Adrenal gland (tissue), 19 donors: ENCODE measurements at places on chromosomes 12 and 14. TPM values are rescaled to one million over a fixed set of nuclear protein-coding genes. Genes with fewer than 3 reads are reported as not detected.

CLEC14A gene
- 17.8 TPM for total RNA-seq

SPTB gene
- total RNA-seq = 2.1 TPM

GRCh38 chr12:113247123-113248050 is 26.1 kb downstream of the TPCN1 start:
- H3K36me3 ChIP-seq = peaks cover 25% of the 10 kb centered on the region
- peaks cover 54% of the 10 kb centered on the region for H3K4me1 ChIP-seq
- H3K27me3 ChIP-seq = no peaks in the 10 kb centered on the region
- DNase-seq = no peak
- H3K27ac ChIP-seq = peak overlapping the region; percentile 95

- H3K27ac ChIP-seq = no peak overlapping the region
- peaks cover 5% of the 10 kb centered on the region for H3K4me1 ChIP-seq
- DNase-seq = peak; percentile 20
- no peak overlapping the region for H3K4me3 ChIP-seq
Observed at GRCh38 chr12:70043490-70044138, 199.6 kb upstream of the CNOT2 start.

DNA sequence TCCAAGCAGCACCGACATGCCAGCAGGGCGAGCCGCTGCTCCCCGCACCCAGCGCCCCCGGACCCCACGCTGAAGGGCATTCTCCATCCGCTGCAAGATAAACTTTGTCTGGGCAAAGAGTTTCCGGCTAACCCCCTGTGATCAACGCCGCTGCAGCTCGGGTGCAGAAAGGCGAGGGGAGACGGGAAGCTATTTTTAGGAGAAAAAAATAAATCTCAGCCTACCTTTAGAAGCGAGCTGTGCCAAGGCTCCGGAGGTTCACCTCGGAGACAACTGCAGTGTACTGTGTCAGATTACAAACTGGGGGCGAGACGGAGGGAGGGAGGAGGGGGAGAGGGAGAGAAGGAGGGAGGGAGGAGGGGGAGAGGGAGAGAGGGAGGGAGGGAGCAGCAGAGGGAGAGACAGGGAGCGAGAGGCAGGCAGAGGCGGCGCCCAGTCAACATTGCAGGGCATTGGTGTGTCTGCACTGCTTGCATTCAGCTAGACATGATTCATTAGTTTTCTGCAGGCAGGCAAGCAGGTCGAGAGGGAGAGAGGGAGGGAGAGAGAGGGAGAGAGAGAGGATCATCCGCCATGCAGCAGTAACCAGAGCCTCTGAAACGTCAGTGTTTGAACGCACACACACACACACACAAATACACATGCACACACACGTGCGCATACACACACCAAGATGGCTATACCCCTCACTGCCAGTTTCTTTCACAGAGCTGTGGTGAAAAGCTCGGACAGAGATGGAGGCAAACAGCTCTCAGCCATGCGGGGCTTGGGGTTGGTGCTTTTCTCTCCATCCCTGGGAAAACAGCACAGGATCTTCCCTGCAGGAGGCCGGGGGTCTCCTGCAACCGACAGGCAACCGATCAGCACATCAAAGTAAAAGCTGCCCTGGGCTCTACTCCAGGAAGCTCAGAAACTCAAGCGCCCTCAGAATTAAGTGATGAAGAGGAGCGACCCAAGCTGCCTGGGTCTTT is at the start of gene RIMBP2:
Gene RIMBP2 (minus strand): TSS at position 302 of the 971 bp plus-strand sequence. CDS start 237,286 bp downstream, outside the sequence.
- H3K36me3 ChIP-seq = no peaks in the 10 kb centered on the region
- no peak within 1 kb of the TSS for H3K27ac ChIP-seq
- no peak within 1 kb of the TSS for H3K4me3 ChIP-seq
- peaks cover 15% of the 10 kb centered on the region for H3K27me3 ChIP-seq
- DNase-seq = no peak
- no peaks in the 10 kb centered on the region for H3K4me1 ChIP-seq

- H3K36me3 ChIP-seq = no peaks in the 10 kb centered on the region
- H3K4me1 ChIP-seq = peaks cover 6% of the 10 kb centered on the region
- no peak for DNase-seq
Observed at GRCh38 chr14:102528431-102529170, 19.0 kb upstream of the ANKRD9 start.

DNA sequence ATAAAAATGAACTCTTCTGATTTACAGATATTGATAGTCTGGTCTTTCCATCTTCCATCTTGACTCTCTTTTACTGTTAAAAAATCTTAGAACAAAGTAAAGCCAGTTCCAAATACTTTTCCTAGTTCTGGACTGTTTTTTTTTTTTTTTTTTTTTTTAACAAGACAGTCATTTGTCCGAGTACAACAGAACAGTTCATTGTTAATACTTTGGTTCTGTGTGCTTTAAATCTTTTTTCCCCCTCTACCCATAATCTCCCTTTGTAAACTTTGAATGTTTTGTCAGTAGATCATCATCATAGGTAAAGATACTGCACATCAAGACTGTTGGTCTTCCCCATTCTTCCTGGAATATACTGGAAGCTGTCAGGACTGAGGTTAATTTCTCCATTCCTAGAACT is 38.0 kb downstream of the ADIPOR2 start:
- peaks cover 11% of the 10 kb centered on the region for H3K4me1 ChIP-seq
- H3K4me3 ChIP-seq = no peak overlapping the region

DNA sequence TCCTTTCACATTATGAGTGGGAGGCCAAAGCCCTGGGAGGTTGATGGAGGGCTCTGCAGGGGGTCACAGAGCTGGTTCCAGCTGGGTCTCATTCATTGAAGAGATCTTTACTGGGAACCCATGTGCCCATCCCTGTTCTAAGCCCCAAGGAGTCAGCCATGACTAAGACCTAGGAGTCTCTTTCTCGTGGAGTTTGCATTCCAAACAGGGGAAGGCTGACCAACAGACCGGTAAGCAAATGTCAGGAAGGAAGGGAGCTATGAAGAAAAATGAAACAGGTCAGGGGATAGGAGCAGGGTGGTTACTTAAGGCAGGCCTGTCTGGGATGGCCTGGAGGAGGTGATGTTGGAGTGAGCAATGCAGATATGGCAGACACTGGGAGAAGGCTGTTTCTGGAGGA is 31.5 kb downstream of the SYNDIG1L start:
- no peaks in the 10 kb centered on the region for H3K4me1 ChIP-seq
- peaks cover 6% of the 10 kb centered on the region for H3K27me3 ChIP-seq
- H3K27ac ChIP-seq = no peak overlapping the region
- no peaks in the 10 kb centered on the region for H3K36me3 ChIP-seq

- no peaks in the 10 kb centered on the region for H3K4me1 ChIP-seq
- no peak overlapping the region for H3K27ac ChIP-seq
- no peak overlapping the region for H3K4me3 ChIP-seq
- no peaks in the 10 kb centered on the region for H3K36me3 ChIP-seq
- no peak for DNase-seq
Observed at GRCh38 chr12:65497660-65498059, 219.2 kb downstream of the MSRB3 start.

DNA sequence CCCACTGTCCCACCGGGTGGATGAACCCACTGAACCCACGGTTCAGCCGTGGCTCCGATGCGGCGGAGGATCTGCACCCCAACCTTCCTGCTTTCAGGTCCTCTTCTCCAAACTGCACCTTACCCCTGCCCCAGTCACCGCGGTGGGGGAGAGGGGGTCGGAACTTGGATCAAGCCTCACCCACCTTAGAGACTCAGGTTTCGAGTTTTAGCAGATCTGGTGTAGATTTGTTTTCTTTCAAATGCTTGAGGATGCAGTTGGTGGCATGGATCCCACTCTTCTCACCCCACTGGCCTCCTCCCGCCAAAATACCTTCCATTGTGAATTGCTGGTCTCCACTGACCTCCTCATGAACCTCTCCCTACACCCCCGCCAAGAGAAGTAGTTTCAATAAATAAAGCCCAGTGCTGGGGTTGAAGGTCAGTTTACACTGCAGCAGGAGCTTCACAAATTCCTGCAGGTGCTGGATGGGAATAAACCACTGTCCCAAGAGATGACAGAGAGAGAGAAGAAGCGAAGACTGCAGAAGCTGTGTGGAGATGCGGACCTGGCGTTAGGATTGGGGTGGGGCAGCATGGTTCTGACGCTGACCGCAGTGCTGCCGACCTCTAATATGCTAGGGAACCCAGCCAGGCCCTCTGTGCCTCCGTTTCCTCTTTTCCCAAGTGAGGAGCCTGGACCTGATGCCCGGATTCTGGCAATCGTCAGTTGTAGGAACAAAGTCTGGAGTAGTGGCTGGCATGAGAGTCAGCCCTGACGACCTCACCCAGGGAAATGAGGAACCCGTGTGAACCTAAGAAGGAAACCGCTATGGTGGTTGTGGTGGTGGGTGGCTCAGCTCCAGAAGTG is 7.4 kb downstream of the TTC6 start:
- DNase-seq = no peak
- no peak overlapping the region for H3K27ac ChIP-seq
- peaks cover 66% of the 10 kb centered on the region for H3K27me3 ChIP-seq
- no peak overlapping the region for H3K4me3 ChIP-seq
- H3K4me1 ChIP-seq = no peaks in the 10 kb centered on the region
